ENCODE measurements at places on chromosomes 3 and 15.
A peak's percentile ranks its signal among the peaks of the same experiment; 100 is the strongest.

DNA sequence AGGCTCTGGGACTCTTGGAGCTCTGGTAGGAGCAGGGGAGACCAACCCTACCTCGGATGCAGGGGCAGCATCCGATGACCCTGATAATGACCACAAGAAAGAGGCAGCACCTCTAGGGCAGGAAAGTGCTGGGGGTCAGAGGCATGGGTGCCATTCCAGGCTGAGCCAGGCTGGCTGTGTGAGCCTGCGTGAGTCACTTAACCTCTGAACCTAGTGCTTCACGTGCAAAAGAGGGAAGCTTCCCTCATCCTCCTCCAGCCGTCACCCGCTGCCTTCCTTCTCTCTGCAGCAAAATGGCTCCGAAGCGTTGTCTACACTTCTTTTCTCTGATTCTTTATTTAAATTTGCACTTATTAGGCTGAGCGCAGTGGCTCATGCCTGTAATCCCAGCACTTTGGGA, 35.5 kb downstream of the ZDHHC19 start:
- peak; percentile 36 for DNase-seq

DNA sequence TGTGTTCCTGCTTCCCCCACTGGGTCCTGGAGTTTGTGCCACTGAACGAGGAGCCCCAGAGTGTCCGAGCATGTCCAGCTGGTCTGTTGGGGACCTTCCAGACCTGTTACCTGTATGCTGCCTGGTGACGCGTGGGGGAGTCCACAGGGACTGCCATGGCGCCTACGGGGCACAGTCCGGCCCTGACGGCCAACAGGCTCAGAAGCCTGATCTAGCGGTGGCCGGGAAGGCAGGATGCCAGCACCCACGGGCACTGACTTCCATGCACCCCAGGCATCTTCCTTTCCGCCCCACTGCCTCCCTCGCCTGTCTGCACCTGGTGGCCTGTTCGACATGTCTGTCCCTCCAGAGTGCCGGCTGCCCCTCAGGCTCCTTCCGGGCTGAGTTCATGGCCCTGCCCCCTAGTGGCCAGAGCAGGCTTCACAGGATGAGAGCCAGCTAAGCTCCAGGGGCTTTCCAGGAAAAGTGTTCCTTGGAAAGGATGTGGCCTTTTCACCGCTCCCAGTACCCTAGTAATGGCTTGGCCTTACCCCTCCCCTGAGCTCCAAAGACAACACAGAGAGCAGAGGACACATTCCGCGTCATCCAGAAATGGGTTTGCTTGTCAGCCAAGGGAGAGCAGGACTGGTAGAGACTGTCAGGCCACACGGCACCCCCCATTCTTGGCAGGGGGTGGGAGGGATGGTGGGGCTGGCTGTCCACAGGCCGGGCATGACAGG, 35.7 kb downstream of the NGRN start:
- peak; percentile 90 for DNase-seq

- DNase-seq = no peak
These were observed 6.1 kb upstream of the DGKG start for GRCh38 chr3:186368176-186368575.

GRCh38 chr3:58384381-58385090, 49.1 kb downstream of the PDHB start:
- no peak for DNase-seq

DNA sequence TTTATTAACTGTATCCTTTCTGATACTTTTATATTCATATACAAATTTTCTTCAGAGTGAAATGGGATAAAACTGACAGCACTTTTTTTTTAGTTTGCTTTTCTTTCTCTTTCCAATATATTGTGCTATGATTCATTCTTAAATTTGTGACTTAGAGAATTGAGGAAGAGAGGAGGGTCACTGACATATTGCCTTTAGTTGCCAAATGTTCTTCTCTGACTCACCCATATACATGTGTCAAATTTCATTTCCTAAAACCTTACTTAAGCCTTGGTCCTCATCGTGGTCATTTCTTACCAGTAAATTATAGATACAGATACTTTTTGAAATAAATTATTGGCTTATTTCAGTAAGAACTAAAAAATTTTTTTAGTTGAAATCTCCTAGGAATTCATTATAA, 53.9 kb downstream of the CLASP2 start:
- DNase-seq = no peak

DNA sequence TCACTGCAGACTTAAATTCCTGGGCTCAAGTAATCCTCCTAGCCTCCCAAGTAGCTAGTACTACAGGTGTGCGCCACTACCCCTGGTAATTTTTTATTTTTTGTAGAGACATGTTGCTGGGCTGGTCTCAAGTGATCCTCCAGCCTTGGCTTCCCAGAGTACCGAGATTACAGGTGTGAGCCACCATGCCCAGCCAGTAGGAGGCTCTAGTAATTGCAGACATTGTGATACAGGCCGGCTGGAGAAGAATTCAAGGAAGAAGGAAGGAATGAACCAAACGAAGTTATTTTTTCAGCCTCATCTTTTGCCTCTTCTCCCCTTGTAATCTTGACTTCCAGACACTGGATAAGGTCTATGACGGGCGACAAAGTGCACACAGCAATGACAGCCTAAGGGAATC, 3.2 kb upstream of the PPP4R2 start:
- no peak for DNase-seq

DNA sequence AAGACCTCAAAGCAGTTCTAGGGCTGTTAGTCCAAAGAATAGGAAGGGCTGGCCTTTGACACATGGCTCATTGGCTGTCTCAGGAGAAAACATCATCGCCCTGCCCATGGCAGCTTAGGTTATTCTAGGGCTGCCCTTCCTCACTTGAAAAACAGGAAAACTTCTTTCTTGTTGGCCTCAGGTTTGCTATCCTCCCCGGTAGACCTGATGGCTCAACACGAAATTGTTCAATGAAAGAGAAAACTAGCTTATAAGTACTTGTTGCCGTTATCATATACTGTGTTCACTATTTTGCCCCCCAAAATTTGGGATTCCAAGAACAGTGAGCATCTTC, 602 bp upstream of the SLTM start:
- DNase-seq = no peak

DNA sequence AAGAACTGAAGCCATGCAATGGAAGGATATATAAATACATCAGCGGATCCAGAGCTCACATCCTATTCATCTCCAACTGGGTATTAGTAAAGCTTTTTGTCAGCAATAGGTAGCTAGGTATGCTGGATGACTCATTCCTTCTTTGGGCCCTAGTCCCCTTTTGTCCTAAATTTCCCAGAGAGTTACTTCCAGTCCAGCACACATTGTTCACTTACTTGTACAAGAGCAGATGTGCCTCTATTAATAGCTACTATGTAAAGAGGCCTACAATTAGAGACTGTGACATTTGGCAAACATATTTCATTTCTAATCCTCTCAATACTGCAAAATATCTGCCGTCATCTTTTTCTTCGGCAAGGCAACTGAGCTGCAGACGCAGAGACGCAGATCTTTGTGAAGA, 1.7 kb upstream of the SLC4A7 start:
- DNase-seq = no peak

DNA sequence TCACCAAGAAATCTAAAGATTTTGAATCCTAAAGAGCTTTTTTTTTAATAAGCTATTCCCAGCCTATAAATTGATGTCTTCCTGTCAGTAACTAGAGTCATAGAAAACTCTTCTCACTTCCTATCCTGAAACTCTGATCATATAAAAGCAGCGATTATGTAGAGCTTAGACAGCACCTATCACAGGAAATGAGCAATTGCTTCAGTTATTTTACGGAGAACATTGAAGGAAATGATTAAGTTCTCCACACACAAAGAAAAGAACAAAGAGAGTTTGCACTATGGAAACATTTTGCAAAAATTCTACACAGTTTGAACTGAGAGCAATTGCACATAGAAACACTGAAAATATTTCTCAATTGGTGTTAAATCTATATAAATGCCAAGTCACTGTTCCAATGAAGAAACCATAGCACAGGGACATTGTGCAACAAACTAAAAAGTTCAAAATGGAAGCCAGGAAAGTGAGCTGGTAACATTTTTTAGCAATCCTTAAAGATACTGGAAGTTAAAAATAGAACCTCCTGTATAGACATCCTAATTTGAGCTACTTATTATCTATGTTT, 291.5 kb upstream of the ARHGEF26 start:
- no peak for DNase-seq

DNA sequence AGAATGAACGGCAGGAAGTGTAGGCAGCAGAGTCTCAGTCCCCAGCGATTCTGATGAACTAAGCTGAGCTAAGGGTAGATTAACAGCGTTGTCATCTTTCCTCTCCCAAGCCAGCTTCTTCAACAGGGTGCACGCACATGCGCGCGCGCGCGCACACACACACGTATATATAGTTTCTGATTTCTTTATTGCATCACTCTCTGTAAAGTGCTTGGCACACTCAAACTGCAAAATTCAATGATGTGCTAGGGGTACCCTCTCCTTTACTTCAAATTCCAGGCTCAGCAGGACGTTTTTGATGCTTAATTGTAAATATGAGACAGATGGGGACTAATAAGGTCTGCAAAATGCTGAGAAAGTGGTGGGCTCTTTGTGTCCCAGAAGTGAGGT, 26.1 kb upstream of the VPS8 start:
- DNase-seq = no peak

DNA sequence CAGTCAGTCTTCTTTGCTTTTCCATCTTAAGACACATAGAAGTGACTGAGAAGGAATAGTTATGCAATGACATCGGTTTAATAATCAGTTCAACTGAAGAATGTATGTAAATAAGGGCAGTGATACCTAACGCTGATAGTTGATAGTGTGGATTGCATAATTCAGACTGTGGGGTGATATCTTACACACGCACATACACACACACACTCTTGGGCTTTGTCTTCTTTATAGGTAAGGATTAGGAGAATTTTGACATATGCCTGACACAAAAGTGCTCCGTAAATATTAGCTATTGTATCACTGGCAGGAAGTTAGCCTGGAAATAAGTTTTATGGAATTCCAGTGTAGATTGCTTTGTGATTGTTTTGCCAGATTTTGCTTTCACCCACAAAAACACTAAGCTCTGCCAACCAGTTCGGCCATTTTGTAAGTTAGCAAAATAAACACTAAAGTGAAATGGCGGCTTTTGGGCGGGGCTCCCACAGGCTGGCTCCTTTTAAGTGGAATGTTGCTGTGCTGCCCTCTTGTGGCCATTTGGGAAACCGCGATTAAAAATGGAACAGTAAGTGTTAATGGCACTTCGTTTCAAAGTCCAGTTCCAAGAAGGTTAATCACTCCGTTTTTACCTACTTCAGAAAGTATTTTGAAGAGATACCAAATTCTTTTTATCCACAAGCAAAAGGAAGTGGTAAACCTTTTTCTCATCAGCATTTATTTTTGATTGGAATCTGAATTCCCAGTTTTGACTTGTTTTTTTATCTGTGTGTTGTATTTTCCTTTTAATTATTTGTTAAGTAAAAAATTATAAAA, 17.7 kb downstream of the CHD2 start:
- peak; percentile 94 for DNase-seq

DNA sequence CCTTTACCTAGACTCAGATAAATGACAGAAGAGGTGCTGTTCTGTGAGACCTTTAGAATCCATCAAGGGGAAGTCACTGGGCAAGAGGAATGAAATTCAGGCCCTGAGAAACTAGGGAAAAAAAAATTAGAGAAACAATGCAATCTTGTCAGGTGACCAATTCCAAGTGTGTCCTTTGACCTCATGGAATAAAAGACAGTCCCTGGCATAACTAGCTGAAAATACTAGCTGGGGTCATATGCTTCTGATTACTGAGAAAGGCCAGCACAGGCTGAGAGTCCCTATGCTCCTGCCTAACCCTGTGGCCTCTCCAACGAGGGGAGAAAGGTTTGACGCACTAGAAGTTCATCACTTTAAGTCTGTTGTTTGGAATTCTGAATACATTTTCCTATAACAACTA, 167.3 kb downstream of the XXYLT1 start:
- DNase-seq = peak; percentile 4

DNA sequence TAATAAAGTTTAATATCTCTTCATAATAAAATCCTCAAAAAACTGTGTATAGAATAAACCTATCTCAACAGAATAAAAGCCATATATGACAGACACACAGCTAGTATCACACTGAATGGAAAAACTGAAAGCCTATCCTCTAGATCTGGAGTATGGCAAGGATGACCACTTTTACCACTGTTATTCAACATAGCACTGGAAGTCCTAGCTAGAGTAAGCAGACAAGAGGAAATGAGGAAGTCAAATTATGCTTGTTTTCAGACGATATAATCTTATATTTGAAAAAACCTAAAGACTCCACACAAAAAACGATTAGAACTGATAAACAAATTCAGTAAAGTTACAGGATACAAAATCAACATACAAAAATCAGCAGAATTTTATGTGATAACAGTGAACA, 57.4 kb upstream of the DIPK2A start:
- DNase-seq = no peak

Measured in spleen (tissue), 13 donors.